A673 (cell line): ENCODE measurements at places on chromosomes 12 and 14. TPM values are rescaled to one million over a fixed set of nuclear protein-coding genes. Genes with fewer than 3 reads are reported as not detected.
A peak's percentile ranks its signal among the peaks of the same experiment; 100 is the strongest.

DNA sequence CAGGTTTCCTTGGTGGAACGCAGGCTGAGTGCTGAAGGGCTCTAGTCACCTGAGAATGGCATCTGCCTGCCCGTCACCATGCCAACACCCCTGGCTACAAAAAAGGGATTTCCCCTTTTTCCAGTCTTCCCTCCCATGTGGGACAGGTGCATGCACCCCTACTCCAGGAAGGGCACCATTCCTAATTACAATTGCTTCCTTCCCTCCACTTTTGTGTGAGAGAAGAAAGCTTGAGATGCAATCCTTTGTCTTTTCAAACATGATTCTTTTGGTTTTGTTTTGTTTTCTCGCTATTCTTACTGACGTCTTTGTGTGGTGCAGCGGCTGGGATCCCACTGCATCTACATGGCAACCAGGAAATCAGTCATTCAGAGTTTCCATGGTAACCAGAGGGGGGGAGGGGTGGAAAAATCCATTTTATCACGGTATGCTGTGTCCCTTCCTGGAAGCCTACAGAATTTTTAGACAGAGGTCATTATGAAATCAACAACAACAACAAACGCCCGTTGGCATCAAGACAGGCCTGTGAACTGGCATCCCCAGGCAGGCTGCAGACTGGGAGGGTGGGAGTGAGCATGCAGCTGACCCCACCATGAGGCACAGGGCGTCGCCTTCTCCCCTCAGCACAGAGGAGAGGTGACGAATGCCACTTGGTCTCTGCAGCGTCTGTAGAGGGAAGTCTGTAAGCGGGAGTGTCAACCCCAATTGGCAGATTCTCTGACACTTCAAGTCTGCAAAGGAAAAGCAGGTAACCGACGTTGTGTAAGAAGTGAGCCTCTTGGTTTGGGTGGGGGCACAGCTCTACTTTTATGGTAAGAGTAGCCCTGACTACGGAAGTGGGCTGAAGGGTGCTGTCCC lies 13.6 kb upstream of the GNG2 start:
- DNase-seq, result peak; percentile 36

DNA sequence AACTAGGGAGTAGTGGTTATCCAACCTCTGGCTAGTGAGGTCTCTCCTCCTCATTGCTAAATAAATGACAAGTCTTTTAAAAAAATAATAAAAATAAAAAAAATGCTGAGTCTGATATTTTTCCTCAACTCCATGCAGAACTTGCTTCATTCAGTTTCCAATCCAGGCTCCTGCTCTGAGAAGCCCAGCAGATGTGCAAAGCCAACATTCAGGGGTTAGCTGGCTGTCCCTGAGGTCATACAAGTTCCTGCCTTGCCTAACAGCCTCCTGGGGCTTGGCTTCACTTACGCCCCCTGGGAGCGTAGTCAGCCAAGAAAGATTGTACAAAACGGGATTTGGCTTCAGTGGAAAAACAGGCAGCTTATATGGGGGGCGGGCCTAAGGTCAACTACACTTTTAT lies 23.3 kb downstream of the RTRAF start:
- DNase-seq, result no peak

Gene FBXO21
- total RNA-seq, result 45.4 and 47.7 TPM in 2 replicates

Gene VDR
- total RNA-seq, result 0.43 and 0.76 TPM in 2 replicates

Gene SIX4
- total RNA-seq, result 13.6 and 16.0 TPM in 2 replicates

Gene OAS3
- total RNA-seq, result 36.9 and 42.6 TPM in 2 replicates

Gene GALNT8
- not detected in 2 replicates for total RNA-seq

Gene TMEM229B
- total RNA-seq, result 0.28 TPM in 1 of 2 replicates, not detected in the other
